ENCODE measurements at places on chromosomes 12 and 14.

DNA sequence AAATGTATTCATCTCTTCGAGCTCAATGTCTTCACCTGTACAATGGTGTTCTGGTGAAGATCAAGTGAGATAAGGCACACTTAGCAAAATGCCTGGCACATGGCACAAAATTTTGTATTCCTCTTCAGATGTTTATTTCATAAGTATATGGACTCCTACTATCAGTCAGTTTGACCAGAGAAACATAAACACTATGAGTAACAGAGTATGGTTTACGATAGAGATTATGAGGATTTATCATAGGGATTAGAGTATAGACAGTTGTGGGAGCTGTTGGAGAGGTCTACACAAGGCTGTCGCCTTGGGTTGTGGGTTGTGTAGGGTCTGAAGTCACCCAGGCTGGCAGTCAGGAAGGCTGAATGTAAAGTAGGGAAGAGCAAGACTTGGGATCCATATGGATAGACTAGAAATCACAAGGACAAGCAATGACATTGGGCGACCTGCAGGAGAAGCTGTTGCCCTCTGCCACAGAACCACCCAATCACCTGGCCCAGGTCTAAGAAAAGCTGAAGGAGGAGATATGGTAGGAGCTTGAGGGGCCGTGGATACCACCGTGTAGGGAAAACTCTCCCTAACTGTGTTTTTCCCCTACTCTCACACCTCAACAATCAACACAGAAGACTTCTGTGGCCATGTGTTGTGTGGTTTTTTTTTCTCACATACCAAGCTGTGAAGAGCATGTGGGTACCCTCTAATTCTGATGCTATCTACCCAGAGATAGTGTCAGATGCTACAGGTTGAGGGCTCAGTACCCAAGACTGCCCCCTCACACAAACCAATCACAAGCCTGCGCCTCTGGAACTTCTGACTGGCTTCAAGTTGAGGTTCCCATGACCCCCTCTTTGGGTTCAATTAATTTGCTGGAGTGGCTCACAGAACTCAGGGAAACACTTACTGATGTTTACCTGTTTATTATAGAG is 27.2 kb upstream of the RESF1 start:
- DNase-seq = no peak

- DNase-seq = no peak
Measured at GRCh38 chr12:102970780-102971179, 13.3 kb downstream of the ASCL1 start.

- DNase-seq = no peak
Measured at GRCh38 chr14:91317381-91318308, 73.1 kb upstream of the GPR68 start.

GRCh38 chr14:78157494-78158437 is 12.4 kb upstream of the NRXN3 start:
- DNase-seq = no peak

DNA sequence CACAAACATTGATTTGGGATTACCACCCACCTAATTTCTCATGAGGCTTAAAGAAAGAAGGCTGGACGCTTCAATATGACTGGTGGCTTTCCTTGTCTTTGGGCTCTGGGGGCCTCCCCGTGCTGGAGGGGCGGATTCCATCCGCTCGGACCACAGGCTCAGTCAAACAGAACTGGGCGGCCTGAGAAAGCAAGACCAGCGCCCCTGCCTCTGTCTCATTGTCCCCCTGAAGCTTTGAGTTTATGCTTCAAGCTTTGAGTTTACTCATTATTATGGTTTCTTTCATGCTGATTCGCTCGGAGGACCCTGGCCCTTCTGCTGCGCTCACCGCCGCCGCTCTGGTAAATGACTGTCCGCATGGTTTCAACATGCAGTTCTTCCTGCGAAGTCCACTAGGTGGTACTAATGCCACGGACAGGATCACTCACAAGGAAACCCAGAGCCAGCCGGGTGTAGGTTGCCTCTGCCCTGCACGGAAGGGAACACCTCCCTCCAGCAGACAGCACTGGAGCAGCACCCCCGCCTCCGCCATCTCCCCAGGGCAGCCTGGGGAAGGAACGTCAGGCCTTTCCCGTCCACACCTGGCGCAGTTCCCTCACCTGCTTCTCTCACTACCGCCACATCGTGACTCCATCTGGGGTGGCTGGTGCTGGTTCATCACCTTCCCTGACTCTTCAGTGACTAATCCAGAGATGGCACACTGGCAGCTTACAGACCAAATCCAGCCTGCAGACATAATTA is 13.2 kb upstream of the TIGAR start:
- DNase-seq = peak; percentile 75

DNA sequence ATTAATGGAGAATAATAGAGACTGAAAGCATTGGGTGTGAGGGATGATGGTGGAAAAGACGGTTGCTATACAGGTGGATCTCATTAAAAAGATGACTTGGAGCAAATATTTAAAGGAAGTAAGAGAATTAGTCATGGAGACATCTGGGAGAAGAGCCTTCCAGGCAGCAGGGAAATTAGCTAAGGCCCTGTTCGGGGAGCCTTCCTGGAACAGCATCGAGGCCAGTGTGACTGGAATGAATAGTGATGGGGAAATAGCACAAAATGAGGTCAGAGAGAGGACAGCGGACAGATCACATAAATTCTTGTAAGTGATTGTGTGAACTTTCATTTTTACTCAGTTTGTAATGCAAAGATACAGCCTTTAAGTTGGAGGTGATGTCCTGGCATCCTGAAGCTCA is 842.3 kb downstream of the SLC6A15 start:
- no peak for DNase-seq

DNA sequence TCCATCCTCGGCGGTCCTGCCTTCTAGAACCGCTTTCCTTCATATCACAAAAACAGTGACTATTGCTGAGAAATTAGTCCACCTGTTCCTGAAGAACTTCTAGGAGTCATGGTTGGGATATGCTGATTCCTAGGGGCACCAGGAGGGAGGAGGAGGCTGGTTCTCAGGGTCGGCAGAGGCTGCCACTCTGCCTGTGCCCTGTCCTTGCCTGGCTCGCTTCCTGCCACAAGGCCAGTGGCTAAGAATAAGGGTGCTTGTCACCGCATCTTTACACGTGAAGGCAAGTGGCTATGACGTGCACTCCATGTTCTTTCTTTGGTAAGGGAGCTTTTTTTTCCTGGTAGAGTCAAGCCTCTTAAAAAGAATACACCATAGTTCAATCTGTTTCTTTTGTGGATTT is 18.7 kb upstream of the DGLUCY start:
- no peak for DNase-seq

DNA sequence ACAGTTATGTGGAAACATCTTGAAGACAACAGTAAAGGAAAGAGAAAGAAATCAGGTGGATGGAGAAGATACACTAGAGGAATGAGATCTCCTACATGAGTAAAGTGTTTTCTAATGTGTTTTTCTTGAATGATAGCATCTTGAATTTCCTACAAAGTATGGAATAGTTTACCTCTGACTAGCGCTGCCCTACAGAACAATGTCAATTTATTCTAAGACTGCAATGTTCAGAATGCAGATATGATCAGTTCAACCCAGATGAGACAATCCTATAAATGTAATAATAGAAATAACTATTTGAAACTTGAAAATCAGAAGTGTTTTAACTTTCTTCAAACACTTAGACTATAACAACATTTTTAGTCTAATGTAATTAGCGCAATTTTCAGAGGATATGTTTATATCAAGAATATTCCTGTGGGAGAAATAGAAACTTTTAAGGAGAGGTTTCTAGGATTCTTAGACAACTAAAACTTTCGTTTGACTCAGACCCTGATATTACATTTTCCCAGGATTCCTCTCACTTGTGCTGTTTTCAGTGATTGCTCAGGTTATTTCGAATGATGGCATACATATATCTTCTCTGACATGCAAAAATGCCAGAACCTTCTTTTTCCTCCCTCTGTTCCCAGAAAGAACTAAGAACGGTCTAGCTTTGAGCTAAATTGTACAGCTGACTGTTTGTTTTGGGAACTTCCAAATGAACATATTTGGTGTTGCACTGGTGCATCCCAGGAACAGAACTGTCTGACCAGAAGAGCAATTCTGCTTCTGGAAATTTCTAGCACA is 1017.4 kb downstream of the DIO2 start:
- no peak for DNase-seq
